Glutamatergic neuron (in vitro differentiated cells): ENCODE measurements at places on chromosomes 6 and 20. TPM values are rescaled to one million over a fixed set of nuclear protein-coding genes. Genes with fewer than 3 reads are reported as not detected.

The FAM217A gene
- not detected for total RNA-seq

The FRK gene
- total RNA-seq: 0.37 TPM

The SIRPG gene
- not detected for total RNA-seq

The COQ3 gene
- 3.8 TPM for total RNA-seq

The WFDC6 gene
- not detected for total RNA-seq

The PHACTR1 gene
- 50.7 TPM for total RNA-seq

The CPNE1 gene
- 327 TPM for total RNA-seq

The B3GALT4 gene
- total RNA-seq: 8.6 TPM

The OR14J1 gene
- not detected for total RNA-seq

The FILIP1 gene
- 0.69 TPM for total RNA-seq

The PKIG gene
- 42.0 TPM for total RNA-seq

The IL17F gene
- total RNA-seq: not detected
